Stimulated activated memory B cell treated with anti-CD40 and anti-IgM and Interleukin-4, amounts not matched to agents 10 μg/mL and 1 μg/mL and 100 μg/mL, for 72 hours (primary cell): ENCODE measurements at places on chromosomes 5 and 9.

- no peak for ATAC-seq
Observed at GRCh38 chr5:8135742-8136141, 266.8 kb downstream of the MTRR start.

- ATAC-seq = no peak
Observed at GRCh38 chr5:150317048-150318003, 14.6 kb upstream of the ARSI start.

DNA sequence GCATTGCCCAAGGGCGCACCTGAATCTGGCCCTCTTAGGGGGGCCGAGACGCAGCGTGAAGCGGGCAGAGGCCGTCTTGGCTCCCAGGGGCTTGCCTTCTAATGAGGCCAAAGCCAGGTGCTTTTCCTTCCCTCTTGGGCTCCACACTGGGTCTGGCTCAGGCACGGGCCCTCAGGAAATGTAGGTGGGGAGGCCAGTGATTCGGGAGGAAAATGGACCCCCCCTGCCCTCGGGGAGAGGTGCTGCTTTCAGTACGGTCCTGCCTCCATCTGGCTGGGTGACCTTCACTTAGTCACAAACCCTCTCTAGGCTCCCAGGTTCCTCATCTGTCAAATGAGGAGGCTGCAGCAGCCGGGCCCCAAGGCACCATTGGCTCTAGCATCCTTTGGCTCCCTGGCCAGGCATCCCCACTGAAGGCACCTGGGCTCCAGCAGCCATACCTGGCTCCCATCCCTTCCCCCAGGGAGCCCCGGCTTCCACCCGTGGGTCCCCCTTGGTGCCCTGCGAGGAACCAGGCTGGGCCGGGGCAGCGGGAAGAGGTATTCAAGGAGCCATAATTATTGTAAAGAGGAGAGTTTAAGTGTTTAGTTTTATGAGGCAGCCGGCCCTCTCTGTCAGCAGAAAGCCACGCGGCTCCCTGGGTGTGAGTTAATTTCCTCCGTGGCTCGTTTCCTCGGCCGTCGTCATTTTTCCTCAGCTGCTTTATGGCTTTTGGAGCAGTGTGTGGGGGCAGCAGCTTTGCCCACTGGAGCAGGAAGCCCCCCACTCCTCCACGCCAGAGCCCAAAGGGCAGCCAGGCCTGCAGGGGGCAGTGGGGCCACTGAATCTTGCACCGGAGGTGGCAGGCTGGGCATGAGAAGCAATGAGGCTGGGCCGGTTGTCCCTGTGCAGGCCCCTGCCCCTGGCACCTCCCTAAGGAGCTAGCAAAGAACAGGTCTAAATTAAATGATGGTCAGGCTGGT, 24.9 kb upstream of the UNC5A start:
- ATAC-seq = no peak

DNA sequence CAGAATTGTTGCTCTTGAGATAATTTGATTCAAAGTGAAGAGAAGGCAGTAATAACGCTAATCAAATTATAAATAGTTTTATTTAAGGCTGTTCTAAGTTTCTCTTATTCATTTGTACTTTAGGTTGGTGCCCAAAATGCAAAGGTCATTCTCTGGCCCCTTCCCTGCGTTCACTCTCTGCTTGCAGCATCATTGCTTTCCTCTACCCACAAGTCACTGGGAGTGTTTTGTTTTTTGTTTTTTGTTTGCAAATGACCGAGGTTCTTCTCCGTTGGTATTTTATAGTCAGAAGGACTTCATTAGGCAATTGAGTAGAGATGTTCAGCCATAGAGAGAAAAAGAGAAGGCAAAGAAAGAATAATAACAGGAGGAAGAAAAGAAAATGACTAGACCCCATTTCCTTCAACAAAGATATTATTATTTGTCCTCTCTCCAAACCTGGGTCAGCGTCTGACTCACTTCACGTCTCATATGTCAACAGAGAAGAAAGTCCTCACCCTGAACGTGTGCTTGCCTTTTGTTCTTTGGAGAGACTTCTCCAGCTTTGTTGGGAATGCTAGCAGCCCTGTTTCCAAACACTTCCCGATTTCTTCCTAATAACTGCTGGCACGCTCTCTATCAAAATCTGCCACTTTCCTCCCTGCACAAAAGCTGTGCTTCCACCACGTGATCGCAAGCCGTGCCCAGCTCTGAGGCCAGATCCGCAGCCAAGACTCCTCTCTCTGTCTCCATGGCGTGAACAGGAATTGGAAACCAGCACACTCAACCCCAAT, 119.8 kb downstream of the EBF1 start:
- ATAC-seq = no peak

DNA sequence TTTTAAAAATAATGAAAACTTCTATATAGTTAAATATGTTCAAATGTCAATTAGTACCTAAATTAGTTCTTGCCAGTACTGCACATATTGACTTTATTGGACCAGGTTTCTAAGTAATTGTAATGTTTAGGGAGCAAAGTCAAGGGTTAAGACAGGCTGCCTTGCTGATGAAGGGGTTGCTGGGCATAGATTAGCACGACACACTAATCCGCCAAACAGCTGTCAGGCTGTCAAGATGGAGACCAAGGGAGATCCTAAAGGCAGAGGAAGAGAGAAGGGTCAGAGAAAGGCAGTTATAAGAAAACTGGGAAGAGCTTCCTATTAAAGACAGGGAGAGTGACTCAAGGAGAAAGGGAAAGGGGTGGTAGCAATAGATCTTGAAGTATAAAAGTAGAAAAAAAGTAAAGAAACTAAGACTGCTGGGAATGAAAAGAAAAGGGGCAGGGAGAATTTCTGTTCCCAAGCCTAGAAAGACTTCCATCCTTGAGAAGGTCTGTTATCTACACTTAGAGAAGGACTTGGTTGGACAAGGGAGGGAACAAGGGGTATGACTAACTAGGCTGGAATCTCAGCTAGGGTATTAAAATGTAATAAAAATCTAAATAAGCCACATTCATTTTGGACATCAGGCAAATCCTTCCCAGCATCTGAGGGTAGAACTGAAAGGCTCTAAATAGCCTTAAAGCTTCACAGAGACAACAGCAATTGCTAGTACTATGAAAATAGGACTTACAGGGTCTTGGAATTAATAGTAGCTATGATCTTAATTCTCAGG, 188.7 kb downstream of the FBXL17 start:
- ATAC-seq = no peak

DNA sequence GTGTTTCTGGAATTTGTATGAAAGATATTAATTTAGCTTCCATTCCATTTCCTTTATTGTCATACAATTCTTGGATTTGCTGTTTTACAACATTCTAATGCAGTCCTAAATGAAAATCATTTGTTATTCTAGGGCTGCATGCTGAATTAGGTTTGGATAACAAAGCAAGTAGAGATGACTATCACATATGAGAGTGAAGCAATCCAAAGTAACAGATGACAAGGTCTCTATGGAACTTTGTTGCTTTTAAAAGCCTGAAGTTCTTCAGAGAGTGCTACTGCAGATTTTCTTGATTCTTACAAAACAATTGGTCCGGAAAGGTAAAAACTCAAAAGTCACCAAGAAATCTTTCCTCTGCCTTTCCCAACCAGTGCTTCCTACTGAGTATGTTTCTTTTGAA, 56.9 kb upstream of the VCAN start:
- no peak for ATAC-seq

- no peak for ATAC-seq
Observed at GRCh38 chr9:137479892-137480685, 21.0 kb upstream of the NSMF start.

DNA sequence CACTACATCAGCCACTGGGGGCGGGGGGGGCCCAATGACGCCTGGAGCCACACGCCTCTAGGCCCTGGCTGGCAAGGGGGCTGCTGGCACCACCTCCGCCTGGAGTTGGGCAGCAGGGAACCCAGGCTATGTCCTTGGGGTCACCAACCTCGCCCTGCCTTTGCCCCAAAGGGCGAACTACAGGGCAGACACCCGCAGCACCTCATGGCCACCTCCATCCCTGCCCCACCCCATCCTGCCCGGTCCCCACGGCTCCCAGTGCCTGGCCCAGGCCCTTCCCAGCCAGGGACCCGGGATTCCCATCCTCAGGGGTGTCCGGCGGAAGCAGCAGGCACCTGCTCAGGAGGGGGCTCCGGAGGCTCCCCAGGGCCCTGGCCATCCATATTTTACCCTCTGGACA, 37.0 kb downstream of the NACC2 start:
- no peak for ATAC-seq
